Jurkat, Clone E6-1 (cell line): ENCODE measurements at places on chromosomes 11 and 22.

DNA sequence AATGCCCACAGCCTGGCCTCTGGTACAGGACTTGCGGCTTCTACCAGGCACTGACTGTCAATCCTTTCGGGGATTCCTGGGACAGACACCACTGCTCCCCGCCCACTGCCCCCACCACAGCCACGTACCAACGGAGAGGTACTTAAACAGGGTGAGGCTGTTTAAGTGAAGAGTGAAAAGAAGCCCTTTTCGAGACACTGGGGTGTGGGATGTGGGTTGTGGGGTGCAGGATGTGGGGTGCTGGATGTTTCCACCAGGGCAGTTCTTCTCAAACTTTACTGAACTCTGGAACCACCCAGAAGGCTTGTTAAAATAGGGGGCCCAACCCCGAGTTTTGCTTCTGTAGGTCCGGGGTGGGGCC, 34.2 kb upstream of the PRR5 start:
- DNase-seq: no peak

DNA sequence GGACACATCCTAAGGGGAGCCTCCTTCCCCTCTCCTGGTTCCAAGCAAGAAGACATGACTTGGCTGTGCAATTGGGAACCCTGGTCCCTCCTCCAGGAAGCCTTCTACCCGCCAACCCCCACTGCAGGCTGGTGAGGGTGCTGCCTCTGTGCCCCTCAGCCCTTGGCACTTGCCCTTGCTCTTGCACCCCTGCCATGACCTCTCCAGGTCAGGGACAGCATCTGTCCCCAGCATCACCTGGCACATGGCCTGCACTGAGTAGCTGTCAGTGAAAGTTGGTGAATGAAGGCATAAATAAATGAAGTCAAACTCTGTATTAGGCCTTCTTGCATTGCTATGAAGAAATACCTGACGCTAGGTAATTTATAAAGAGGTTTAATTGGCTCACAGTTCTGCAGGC, 1.9 kb upstream of the GTSE1 start:
- no peak for DNase-seq

DNA sequence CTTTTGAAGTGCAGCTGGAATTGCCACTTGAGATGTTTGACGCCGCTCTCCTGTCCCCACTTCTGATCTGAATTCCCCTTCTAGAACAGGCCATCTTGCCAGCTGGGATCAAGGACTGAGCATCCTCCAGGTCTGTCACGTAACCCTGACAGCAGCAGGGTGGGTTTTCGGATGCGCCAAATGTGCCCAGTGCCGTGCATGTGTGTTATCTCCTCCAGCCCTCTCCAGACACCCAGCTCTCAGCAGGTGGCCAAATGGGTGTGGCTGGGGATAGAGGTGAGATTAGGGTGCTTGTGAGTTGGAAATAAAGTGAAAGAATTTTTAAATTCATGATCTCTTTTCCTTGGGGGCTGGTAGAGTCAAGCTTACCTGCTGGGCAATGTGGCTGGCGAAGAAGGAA, 3.3 kb downstream of the OSBP2 start:
- no peak for DNase-seq

- DNase-seq: no peak
Measured at GRCh38 chr11:14587258-14587657, 56.3 kb upstream of the PDE3B start.

- peak; percentile 72 for DNase-seq
Measured at GRCh38 chr11:58691675-58692074, 40.1 kb downstream of the GLYAT start.

DNA sequence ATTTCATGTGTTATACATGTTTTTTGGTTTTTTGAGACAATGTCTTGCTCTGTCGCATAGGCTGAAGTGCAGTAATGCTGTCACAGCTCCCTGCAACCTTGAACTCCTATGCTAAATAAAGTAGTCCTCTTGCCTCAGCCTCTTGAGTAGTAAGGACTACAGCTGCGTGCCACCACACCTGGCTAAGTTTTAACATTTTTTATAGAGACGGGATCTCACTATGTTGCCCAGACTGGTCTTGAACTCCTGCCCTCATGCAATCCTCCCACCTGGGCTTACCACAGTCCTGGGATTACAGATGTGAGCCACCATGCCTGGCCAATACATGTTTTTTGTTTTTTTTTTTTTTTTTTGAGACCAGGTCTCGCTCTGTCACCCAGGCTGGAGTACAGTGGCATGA, 33.9 kb downstream of the SWAP70 start:
- no peak for DNase-seq

DNA sequence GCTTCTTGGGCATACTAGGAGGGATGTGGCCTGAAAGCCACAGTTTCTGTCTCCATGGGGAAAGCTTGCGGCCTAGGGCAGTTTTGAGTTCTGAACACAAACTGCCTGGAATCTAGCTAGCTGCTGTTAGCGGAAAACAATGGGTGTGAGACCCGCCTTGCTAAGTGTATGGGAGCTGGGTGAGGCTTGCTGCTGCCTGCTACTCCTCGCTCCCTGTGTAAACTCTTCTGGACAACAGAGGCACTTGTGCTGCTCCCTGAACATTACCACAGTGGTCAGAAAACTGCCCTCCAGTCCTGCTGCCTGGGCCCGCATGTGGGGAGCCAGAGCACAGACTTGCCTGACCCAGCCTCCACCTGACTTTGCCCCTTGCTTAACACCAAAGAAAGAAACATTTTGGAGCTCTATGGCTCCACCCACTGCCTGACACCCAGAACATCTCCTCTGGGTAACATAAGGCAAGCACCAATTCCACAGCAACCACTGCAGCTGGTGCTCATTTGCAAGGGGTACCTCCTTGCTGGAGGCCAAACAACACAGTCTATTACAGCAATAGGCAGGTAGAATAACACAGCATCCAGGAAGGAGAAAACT, 766.3 kb upstream of the RAG2 start:
- DNase-seq: no peak

DNA sequence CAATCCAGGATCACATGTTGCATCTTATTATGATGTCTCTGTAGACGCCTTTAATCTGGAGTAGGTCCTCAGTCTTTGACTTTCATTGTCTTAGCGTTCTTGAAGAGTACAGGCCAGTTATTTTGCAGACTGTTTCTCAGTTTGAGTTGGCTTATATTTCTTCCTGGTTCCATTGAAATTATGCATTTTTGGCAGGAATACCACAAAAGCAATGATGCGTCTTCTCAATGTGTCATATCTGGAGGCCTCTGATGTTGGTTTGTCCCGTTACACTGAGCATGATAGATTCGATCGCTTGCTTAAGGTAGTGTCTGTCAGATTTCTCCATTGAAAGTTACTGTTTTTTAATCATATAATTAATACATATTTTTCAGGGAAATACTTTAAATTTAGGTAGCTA, 30.6 kb downstream of the TECTA start:
- DNase-seq: no peak
